WTC11 (cell line): ENCODE measurements at places on chromosomes 7 and 10.

DNA sequence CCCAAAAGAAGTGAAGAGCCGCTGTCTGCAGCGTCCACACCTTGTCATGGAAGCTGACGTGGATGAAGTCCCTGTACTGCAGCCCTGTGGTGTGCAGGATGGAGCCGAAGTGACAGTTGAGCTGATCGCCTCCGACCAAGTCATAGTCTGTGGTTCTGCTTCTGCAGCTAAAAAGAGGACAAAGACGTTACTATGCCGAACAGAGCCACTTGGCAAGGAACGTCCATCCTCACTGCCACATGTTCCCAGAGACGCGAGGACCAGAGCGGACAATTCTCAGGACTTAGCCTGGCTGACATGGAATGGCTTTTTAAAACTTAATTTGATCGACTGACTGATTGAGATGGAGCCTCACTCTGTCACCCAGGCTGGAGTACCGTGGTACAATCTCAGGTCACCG lies 21.8 kb downstream of the DAGLB start:
- DNase-seq = no peak
- H3K4me3 ChIP-seq = no peak overlapping the region
- no peaks in the 10 kb centered on the region for H3K4me1 ChIP-seq
- H3K27me3 ChIP-seq = no peaks in the 10 kb centered on the region; the same call in none of the 2 replicates
- H3K36me3 ChIP-seq = peaks cover 80% of the 10 kb centered on the region

DNA sequence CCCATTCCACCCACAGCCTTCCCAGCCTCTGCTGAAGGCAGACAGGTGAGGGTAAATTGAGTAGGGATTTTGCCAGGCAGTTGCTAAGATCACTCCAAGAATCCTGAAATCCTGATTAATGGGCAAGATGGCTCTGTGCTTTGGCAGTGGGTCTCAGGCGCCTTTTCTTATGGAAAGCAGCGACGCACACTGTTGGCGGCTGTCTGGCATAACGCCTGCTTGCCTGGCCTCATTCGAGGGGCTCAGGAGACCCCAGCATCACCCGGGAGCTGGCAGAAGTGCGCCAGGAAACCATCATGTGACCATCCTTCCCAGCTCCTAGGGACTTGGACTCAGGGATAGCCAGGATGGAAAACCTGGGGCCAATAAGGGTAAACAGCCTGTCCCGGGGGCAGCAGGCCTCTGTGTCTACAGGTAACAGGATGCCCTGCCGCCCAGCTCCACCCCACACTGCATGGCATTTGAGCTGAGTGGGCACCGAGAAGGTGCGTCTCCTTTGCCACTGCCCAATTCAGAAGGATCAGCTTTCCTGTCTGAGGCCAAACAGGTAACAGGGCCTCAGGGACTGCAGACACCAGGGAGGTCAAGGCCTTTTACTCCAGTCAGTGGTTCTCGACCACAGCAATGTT lies 98.6 kb downstream of the FAM53B start:
- no peaks in the 10 kb centered on the region for H3K27me3 ChIP-seq
- H3K4me1 ChIP-seq = peaks cover 27% of the 10 kb centered on the region
- no peak for DNase-seq
- no peak overlapping the region for H3K4me3 ChIP-seq
- H3K27ac ChIP-seq = no peak overlapping the region

DNA sequence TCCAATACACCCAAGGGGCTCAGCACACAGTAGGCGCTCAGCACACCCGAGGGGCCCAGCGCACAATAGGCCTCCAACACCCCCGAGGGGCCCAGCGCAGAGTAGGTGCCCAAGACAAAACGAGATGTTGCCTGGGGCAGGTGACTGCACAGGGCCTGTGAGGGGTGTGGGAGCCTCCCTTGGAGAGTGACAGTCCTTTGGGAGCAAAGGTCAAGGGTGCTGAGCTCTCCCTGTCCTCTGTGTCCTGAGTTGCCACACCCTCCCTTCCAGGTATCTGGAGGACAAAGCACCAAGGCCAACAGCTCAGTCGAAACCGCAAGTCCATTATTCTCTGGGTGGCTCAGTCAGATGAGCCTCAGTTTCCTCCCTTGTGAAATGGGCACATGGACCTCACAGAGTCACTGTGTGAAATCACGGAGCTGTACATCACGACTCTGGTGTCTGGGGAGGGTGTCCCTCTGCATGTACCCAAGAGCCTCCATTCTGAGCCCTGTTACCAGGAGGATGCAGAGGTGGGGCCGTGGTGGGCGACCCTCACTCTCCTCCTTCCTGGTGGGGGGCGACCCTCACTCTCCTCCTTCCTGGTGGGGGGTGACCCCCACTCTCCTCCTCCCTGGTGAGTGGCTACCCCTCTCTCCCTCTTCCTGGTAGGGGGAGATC lies 81.3 kb downstream of the FOXL3 start:
- H3K4me1 ChIP-seq = peaks cover 8% of the 10 kb centered on the region
- no peaks in the 10 kb centered on the region for H3K36me3 ChIP-seq
- DNase-seq = peak; percentile 3
- no peak overlapping the region for H3K4me3 ChIP-seq
- no peak overlapping the region for H3K27ac ChIP-seq

DNA sequence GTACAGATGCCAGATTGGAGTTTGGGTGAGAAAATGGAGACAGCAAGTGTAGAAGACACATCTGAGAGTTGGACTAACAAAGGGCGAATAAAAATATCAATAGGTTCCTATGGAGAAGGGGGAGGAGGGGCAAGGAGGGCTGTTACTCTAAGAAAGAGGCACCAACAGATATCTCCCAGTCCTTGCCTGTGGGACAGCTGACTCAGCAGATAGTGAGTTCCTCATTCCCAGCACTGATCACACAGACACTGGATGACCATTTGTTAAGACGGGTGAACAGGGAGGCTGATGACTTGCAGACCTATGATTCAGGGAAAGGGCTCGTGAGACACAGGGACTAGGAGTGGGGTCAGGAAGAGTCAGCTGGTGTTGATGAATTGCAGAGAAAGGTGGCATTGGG lies 5.7 kb upstream of the PRR15 start:
- peaks cover 43% of the 10 kb centered on the region for H3K4me1 ChIP-seq
- peaks cover 5% of the 10 kb centered on the region for H3K27me3 ChIP-seq

- no peaks in the 10 kb centered on the region for H3K36me3 ChIP-seq
- no peak overlapping the region for H3K27ac ChIP-seq
- H3K4me3 ChIP-seq = no peak overlapping the region
- peaks cover 25% of the 10 kb centered on the region for H3K4me1 ChIP-seq
- peaks cover 3% of the 10 kb centered on the region for H3K27me3 ChIP-seq
These were observed 6.8 kb downstream of the ELMO1 start for GRCh38 chr7:37441816-37442215.

DNA sequence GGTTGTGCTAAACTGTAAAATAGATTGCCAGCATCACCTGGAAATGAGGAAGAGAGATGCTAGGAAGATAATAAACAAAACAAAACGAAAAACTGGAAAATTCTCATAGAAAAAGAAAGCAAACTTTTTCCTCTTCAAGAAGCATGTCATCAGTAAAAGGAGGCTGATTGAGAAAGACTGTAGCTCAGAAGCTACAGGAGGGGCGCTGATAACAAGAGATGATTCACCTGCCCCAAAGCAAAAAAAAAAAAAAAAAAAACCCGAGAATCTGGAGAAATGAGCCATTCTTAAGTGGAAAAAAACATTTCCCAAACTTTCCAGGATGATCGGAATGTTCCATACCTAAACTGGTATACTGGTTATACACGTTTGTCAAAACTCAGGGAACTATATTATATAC lies 130.5 kb upstream of the C1QL3 start:
- H3K27me3 ChIP-seq = no peaks in the 10 kb centered on the region
- no peak overlapping the region for H3K4me3 ChIP-seq
- no peaks in the 10 kb centered on the region for H3K36me3 ChIP-seq
- H3K4me1 ChIP-seq = peaks cover 3% of the 10 kb centered on the region; the same call in 1 of the 2 replicates
- peak overlapping the region; percentile 76; the same call in 1 of the 2 replicates for H3K27ac ChIP-seq

DNA sequence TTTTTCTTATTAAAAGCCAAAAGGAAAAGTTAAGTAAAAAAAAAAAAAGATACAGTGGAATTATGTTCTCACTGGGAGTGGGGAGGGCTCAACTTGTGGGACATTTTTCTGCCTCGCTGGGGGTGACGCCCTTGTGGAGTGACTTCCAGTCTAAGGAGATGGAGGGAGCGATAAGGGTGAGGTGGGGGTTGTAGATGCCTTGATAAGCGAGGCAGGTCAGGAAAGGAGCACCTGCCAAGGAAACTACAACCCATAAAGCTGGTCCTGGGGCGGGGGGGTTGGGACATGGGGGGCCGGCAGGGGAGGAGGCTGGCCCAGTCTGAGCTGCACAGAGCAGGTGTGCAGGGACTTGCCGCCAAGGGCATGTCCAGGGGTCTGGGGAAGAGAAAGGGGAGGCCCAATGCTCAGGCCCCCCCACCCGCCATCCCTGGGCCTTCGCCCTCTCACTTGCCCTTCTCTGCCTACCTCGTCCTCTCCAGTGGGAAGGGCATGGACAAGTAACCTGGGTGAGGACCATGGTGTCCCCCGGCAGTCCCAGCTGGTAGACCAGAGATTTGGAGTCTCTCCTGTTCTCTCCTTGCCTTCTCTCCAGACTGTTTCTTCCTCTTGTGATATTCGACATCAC lies 2.5 kb upstream of the TRPV5 start:
- H3K27ac ChIP-seq = no peak overlapping the region
- no peak for DNase-seq
- no peak overlapping the region for H3K4me3 ChIP-seq

GRCh38 chr7:157692460-157693011 lies 355.7 kb downstream of the DNAJB6 start:
- peaks cover 72% of the 10 kb centered on the region for H3K27me3 ChIP-seq
- peak overlapping the region; percentile 49 for H3K4me3 ChIP-seq
- H3K27ac ChIP-seq = no peak overlapping the region
- peak; percentile 21 for DNase-seq

- no peak for DNase-seq
- peaks cover 5% of the 10 kb centered on the region for H3K4me1 ChIP-seq
- no peak overlapping the region for H3K4me3 ChIP-seq
- H3K27me3 ChIP-seq = no peaks in the 10 kb centered on the region; the same call in 1 of the 2 replicates
- H3K27ac ChIP-seq = no peak overlapping the region
These were observed 381.8 kb upstream of the FZD8 start for GRCh38 chr10:36023939-36024338.

GRCh38 chr7:91085175-91085574 lies 179.1 kb upstream of the FZD1 start:
- no peaks in the 10 kb centered on the region for H3K27me3 ChIP-seq
- no peak overlapping the region for H3K27ac ChIP-seq
- no peak for DNase-seq
- no peaks in the 10 kb centered on the region for H3K36me3 ChIP-seq

- DNase-seq = no peak
- H3K4me3 ChIP-seq = no peak overlapping the region
- peaks cover 8% of the 10 kb centered on the region for H3K36me3 ChIP-seq
- peaks cover 13% of the 10 kb centered on the region for H3K4me1 ChIP-seq
- no peak overlapping the region for H3K27ac ChIP-seq
These were observed 566.1 kb upstream of the NRP1 start for GRCh38 chr10:33900596-33900995.

DNA sequence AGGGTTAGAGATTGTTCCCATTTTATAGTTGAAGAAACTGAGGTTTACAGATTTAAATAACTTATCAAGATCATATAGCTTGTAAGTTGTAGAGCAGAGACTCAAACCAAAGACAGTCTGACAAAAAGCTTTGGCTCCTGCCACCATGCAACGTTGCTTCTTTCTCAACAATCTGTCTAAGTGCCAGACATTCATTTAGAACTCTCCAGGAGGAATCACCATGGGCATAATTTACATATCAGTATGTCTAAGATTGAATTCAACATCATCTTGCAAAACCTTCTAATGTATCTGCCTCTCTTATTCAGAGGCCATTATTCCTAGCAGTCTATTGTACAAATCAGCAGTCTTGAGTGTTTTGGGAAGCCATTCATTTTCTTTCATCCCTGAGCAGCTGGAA lies 163.5 kb upstream of the PLXDC2 start:
- H3K27ac ChIP-seq = no peak overlapping the region
- DNase-seq = no peak
- H3K27me3 ChIP-seq = no peaks in the 10 kb centered on the region
- H3K36me3 ChIP-seq = no peaks in the 10 kb centered on the region
- H3K4me3 ChIP-seq = no peak overlapping the region

- H3K4me1 ChIP-seq = no peaks in the 10 kb centered on the region
- DNase-seq = no peak
- H3K4me3 ChIP-seq = no peak overlapping the region
- peaks cover 3% of the 10 kb centered on the region; the same call in 1 of the 2 replicates for H3K27me3 ChIP-seq
- no peaks in the 10 kb centered on the region for H3K36me3 ChIP-seq
These were observed 374.9 kb upstream of the PODXL start for GRCh38 chr7:131931370-131931769.

DNA sequence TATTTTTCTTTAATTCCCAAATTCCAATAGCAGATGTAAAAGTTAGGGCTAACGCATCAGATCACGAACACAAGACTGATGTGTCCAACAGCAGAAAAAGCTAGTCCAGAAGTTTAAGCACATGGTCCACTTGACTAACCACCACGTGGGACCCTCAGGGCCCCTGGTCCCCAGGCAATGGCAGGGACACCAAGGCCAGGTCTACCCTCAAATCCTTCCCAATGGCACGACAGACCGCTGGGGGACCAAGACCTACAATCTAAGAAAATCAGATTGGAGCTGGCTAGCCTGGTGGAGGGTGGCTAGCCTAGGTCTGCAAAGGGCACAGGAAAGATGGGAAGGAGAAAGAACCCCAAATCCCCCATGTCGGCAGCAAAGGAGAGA lies 1.5 kb downstream of the GIGYF1 start:
- peak overlapping the region; percentile 96 for H3K4me3 ChIP-seq
- H3K27ac ChIP-seq = peak overlapping the region; percentile 97
- no peak for DNase-seq
- peaks cover 46% of the 10 kb centered on the region for H3K4me1 ChIP-seq
- H3K27me3 ChIP-seq = no peaks in the 10 kb centered on the region

DNA sequence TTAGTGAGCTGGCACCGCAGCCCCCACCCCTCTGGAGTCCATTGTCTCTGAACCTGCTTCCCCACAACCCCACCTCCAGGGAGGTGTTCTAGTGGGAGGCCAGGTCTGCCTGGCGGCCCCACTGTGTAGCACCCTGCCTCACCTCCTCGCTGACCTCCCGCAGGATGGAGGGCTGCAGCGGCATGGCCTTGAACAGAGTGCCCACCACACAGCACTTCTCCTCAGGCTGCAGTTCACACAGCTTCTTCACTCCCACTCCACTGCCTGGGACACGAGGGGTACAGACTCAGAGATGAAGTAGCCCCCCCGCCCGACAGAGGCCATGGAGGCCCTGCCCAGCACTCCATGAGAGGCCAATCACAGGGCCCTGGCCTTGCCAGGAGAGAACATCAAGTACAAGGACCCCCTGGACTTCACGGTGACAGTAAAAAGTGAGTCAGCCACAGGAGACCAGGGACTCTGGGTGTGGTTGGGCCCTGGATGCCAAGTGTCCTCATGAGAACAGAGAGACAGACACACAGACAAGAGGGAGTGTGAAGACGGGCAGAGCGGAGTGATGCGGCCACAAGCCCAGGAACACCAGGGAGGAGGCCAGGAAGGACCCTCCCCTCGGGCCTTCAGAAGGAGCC lies 5.4 kb downstream of the POLD2 start:
- H3K4me3 ChIP-seq = no peak overlapping the region
- no peak for DNase-seq
- peaks cover 10% of the 10 kb centered on the region for H3K4me1 ChIP-seq
- no peaks in the 10 kb centered on the region for H3K27me3 ChIP-seq
- peaks cover 53% of the 10 kb centered on the region for H3K36me3 ChIP-seq

GRCh38 chr10:118584181-118584954 lies 11.1 kb downstream of the PRLHR start:
- no peak overlapping the region for H3K27ac ChIP-seq
- no peaks in the 10 kb centered on the region for H3K36me3 ChIP-seq
- H3K4me3 ChIP-seq = no peak overlapping the region
- no peaks in the 10 kb centered on the region for H3K27me3 ChIP-seq
- no peak for DNase-seq

- H3K4me3 ChIP-seq = no peak overlapping the region
- no peaks in the 10 kb centered on the region; the same call in 1 of the 2 replicates for H3K27me3 ChIP-seq
- no peak for DNase-seq
- peaks cover 9% of the 10 kb centered on the region for H3K4me1 ChIP-seq
These were observed 51.1 kb upstream of the CHST15 start for GRCh38 chr10:124144536-124144935.
